ENCODE measurements at places on chromosomes 12 and 14. TPM values are rescaled to one million over a fixed set of nuclear protein-coding genes. Genes with fewer than 3 reads are reported as not detected.

- DNase-seq = peak; percentile 50
Measured at GRCh38 chr14:30874999-30875787, 834 bp downstream of the COCH start.

The HOXC10 gene
- not detected for total RNA-seq

The LHX5 gene
- not detected for total RNA-seq

DNA sequence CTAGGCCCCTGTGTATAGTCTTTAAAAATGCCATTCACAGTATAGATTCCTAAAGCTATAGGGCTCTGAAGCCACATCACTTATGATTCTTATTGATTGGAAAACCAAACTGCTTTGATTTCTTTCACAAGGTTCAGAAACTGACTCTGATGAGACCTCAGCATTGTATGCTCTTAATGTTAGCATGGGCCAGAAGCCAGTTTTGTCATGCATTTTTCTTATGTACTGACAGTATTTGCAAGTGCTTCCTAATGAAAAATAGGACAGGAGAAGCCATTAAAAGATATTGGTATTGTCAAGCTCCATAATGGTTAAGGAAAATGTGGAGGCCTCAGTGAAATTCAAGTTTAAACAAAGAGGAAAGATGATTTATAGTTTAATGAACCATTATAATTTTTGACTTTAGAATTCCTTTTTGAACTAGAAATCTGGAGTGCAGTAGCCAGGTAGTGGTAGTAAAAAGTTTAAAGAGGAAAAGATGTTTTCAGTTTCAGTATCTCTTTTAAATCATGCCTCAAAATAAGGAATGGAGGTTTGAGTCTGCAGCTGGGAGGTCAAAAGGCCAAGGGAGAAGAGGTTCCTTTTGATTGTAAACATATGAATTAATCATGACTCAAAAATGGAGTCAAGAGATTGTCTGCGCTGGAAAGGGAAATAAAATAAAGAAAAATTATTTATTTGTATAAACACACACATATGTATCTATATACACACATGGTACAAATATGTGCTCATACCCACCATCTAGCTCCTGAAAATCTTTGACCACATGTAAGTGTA lies 388.1 kb upstream of the PRICKLE1 start:
- DNase-seq = no peak

DNA sequence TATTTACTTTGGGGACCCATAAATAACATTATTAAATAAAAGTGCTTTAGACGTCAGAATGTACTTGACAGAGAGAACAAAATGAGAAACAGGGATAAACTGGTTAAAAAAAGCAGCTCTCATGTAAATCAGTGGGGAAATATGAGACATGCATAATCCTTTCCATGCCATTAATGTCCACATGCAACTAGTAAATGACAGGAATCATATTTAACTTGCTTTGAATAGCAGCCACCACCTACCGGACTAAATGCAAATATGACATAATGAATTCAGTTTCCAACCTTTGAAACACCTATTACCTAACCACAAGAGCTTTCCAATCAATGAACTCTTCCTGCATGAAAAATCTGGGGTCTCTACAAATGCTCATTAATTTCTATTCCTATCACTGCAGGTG lies 19.6 kb downstream of the FGD6 start:
- DNase-seq = no peak

The IQSEC3 gene
- total RNA-seq = 0.15 TPM

DNA sequence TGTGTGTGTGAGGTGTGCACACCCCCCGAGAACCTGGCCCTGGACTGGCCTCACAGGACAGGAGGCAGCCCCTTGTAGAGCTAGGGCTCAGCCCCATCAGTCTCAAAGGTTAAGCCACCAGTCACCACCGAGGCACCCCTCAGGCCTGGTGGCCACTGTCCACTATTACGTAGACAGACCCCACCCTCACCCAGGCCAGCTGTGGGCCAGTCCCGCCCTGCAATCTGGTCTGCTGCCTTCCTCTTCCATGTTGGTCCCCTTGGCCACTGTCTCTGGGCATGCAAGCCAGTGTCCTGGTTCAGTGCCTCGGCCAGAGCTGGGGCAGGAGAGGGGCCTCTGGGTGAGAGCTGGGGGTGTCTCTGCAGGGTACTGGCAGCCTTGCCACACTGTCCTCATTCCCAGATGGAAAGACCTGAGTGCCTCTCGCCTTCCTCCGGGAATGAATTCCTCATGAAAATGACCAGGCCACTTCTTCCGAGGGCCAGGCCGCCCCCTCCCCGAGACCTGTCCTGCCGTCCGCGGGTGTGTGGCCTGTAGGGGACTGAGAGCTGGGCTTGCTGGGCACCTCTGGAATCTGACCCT lies 897 bp upstream of the TEX22 start:
- no peak for DNase-seq

The NCAPD2 gene
- 42.1 TPM for total RNA-seq

The CCDC197 gene
- not detected for total RNA-seq

GRCh38 chr14:94330857-94331256 lies 7.7 kb upstream of the SERPINA6 start:
- no peak for DNase-seq

The SOX5 gene
- total RNA-seq = 17.2 TPM

DNA sequence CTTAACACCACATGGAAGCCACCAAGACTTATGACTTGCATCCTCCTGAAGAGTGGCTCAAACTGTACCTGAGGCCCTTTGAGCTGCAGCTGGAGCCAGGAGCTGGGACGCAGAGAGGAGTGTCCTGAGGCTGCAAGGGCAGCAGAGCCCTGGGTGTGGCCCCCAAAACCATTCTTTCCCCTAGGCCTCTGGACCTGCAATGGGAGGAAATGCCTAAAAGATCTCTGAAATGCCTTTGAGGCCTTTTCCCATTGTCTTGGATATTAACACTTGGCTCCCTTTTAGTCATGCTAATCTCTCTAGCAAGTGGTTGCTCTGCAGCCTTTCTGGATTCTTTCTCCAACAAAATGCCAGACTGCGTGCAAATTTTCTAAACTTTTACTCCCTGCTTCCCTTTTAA lies 156.1 kb downstream of the SLC38A4 start:
- no peak for DNase-seq

The ANKRD33 gene
- total RNA-seq = not detected

GRCh38 chr14:91270619-91271018 lies 26.1 kb upstream of the GPR68 start:
- DNase-seq = no peak

The COPS7A gene
- 28.3 TPM for total RNA-seq

The PLEKHD1 gene
- 0.12 TPM for total RNA-seq

DNA sequence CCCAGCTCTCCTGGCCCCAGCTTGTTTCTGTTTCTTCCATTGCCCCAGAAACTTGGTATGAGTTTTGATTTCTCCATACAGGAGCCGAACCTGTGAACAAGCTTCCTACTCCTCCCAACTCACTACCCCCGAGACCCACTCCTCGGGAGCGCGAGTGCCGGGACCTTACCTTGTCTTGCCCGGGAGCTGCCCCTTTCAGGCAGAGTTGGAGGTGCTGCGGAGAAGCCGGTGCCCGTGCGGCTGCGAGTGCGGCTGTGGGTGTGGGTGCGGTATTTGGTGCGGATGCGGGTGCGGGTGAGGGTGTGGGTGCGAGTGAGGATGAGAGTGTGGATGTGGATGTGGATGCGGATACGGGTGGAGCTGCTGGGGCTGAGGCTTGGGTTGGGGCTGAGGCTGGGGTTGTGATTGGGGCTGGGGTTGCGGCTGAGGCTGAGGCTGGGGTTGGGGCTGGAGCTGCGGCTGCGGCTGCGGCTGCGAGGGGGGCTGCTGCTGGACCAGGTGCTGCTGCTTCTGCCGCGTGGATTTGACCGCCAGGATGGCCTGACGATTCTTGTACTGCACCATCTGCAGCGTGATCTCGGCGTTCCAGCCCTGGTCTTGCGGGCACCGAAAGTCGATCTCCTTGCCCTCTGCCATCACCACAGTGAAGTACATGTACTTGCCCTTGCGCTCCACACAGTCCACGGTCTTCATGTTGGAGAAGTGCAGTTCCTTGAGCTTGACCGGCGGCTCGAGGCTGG lies 1.1 kb downstream of the PHLDA1 start:
- DNase-seq = peak; percentile 54

- DNase-seq = no peak
Measured at GRCh38 chr12:107526555-107527180, 158.9 kb upstream of the PWP1 start.

The CD69 gene
- 44.8 TPM for total RNA-seq

- DNase-seq = no peak
Measured at GRCh38 chr14:58717813-58718212, 80.1 kb downstream of the DACT1 start.

DNA sequence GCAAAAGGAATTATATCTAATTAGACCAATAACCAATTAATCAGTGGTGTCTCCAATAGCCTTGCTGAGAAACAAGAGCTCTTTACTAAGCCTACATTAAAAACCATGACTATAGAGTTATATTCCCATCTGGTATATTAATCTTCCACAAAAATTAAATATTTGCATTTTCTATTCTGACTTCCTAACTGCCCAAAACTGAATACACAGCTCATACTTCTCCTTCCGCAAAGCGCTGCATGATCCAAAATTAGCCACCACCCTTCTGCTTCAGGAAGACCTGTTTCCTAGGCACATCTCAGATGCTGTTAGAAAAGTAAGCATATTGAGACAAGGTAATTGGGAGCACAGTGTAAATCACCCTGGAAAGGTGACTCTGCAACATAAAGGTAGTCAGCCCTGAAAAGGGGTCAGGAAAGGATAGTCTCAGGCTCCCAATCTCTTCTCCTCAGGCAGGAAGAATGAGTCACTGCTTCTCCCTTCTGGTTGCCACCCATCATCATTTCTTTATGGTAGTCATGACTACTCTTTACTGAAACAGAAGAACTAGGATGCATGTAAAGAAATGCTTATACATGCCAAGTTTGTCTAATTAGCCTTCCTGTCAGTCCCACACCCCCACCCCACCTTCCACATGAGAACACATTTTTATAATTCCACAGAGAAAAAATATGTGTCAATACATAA lies 54.3 kb downstream of the PLCZ1 start:
- no peak for DNase-seq

The POTEG gene
- not detected for total RNA-seq

- no peak for DNase-seq
Measured at GRCh38 chr12:41101806-41102205, 86.3 kb upstream of the PDZRN4 start.

- no peak for DNase-seq
Measured at GRCh38 chr12:75623631-75624154, 112.3 kb upstream of the KRR1 start.

DNA sequence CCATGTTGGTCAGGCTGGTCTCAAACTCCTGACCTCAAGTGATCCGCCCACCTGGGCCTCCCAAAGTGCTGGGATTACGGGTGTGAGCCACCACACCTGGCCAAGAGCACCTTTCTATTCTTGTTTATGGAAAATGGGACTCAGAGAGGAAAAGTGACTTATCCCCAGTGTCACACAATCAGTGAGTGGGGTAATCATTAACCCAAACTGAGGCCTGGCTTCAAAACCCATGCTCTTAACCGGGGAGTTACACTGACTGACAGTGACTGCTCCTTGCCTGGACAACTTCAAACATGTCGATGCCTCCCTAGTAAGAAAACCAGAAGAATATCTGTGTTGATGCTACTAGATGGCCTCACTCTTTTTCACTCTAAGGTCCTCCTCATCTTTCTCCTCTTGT lies 7.3 kb downstream of the CLEC7A start:
- DNase-seq = no peak

GRCh38 chr12:66241061-66242043 lies 52.3 kb downstream of the IRAK3 start:
- DNase-seq = no peak

- DNase-seq = no peak
Measured at GRCh38 chr14:87076922-87077321, 916.1 kb downstream of the GALC start.

The EIF2S3B gene
- 0.73 TPM for total RNA-seq

The KRT79 gene
- total RNA-seq = not detected

The SPX gene
- total RNA-seq = 0.39 TPM

DNA sequence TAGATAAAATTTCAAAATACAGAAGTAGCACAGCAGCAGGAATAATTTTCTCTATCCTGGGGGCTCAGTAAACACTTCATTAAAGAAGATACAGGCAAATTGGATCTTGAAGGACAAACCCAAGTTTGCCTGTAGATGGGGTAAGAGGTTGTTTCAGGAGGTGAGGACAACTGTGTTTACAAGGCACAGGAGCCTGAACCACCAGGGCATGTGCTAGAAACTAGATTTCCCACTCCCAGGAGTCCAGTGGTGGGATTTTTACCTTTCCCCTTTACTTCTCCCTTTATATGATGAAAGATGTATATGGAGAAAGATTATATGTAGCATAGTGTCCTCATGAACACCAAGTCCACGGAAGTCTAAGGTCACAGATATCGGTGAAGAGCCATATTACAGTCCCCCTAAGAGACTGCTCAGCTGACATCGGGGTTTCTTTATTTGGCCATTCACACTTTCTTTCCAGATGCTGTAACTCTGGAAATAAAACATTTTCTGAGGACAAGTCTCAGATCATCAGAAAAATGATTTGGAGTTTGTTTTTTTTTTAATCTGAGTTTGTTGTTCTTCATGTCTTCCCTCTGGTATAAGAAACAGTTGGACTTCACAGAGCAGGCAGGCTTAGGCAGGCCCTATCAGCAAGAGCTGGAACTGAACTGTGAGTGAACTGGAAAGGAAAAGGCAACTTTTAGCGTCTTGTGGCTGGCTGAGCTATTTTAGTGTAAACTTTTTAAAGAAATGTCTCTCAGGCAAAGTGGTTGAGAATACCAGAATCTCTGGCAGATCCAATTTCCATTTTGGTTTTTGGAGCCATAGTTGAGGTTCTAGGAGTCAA lies 8.0 kb upstream of the EVL start:
- DNase-seq = peak; percentile 66

The CCDC60 gene
- total RNA-seq = not detected

GRCh38 chr14:85471744-85472143 lies 58.2 kb upstream of the FLRT2 start:
- DNase-seq = no peak

DNA sequence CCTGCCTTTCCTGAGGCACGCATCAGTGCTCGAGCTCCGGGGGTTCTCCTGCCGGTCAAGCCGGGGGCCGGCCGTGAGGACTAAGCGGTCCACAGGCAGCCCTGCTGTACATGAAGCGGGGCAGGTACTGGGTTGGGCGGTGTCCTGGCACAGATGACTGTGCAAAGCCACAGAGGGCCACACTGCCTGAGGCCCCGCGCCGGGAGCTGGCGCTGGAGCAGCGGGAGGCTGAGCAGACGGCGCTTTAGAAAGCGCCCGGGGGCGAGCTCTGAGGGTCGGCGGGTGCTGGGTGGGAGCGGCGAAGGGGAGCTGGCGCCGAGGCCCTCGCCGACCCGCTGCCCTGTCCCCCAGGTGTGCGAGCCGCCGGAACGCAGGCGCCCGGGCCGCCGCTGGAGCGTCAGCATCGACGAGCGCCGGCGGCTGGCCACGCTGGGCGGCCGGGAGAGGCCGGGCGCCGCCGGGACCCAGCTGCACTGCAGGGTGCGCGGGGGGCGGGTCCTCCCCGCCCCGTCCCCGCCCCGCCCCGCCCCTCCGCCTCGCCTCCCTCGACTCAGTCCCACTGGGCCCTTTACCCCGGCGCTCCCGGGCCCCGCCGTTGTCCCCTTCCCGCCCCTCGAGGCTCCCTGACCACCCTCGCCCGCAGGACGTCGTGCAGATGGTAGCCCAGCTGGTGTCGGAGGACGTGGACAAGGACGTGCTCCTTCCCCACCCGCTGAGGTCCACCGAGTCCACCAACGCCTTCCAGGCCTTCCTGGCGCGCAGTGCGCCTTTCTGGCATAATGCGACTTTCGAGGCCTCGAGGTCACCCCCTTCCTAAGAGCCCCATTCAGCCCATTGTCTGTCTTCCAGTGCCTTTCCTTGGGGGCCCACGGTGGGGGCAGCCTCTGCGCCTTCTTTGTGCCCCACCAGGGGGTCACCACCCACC lies 8.3 kb upstream of the MTA1 start:
- DNase-seq = peak; percentile 55
